ENCODE measurements at places on chromosomes 12 and 14. TPM values are rescaled to one million over a fixed set of nuclear protein-coding genes. Genes with fewer than 3 reads are reported as not detected.
A peak's percentile ranks its signal among the peaks of the same experiment; 100 is the strongest.

The ANKS1B gene
- total RNA-seq = 10.1 TPM

The MGAT2 gene
- total RNA-seq = 21.4 TPM

The PLD4 gene
- 0.05 TPM for total RNA-seq

The MANSC1 gene
- total RNA-seq = 30.7 TPM

The AHNAK2 gene
- 1.1 TPM for total RNA-seq

The HAL gene
- 0.46 TPM for total RNA-seq

- no peaks in the 10 kb centered on the region for H3K36me3 ChIP-seq
- H3K27me3 ChIP-seq = peaks cover 29% of the 10 kb centered on the region
- H3K27ac ChIP-seq = no peak overlapping the region
- H3K4me3 ChIP-seq = no peak overlapping the region
Measured at GRCh38 chr14:101359221-101360053, 201.9 kb upstream of the DIO3 start.

- peak overlapping the region; percentile 83 for H3K27ac ChIP-seq
- peaks cover 22% of the 10 kb centered on the region for H3K4me1 ChIP-seq
- DNase-seq = no peak
- H3K4me3 ChIP-seq = peak overlapping the region; percentile 26
Measured at GRCh38 chr12:124543590-124544310, 23.7 kb downstream of the NCOR2 start.

DNA sequence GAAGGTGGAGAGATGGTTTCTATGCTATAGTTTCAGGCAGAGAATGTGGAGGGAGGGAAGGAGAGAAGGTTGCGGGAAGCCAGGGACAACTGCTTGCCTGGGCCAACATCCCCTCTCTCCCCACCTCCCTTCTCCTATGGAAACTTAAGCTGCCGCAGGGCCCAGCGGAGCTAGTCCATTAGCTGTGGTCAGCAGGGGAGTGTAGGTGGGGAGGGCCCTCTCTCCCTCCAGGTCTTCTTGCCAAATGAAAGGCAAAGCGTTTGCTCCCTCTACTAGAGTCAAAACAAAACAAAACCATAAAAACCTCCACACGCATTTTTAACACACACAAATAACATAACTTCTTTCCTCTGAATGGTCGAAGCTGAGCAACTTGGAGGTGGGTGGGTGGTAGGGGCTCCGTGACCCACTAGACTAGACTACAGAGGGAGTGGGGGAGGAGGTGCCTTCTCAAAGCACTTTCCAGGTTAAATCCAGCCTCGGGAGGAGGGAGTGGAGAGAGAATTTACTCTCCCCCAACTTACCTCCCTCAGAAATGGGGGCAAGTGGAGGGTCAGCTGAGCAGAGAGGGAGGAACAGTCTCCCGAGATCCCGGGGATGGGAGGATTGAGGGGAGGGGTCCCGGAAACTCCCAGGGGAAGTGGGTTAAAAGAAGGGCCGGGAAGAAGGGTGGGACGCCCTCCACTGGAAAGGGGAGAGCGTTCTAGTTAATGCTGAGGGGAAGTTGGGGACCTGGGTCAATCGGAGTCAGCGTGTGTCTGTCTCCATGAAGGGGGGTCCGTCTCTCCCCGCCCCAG lies 4.6 kb upstream of the CACNB3 start:
- H3K4me1 ChIP-seq = peaks cover 32% of the 10 kb centered on the region
- H3K27me3 ChIP-seq = peaks cover 25% of the 10 kb centered on the region
- no peaks in the 10 kb centered on the region for H3K36me3 ChIP-seq
- peak overlapping the region; percentile 92 for H3K4me3 ChIP-seq
- no peak for DNase-seq

DNA sequence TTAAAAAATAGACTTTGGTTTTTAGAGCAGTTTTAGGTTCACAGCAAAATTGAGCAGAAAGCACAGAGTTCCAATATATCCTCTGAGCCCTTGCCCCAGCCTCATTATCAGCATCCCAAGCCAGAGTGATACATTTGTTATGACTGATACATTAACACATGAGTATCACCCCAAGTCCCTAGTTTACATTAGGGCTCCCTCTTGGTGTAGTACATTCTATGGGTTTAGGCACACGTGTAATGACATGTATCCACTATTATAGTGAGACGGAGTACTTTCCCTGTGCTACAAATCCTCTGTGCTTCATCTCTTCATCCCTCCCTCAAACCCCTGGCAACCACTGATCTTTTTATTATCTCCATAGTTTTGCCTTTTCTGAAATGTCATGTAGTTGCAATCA lies 22.5 kb upstream of the GSG1 start:
- DNase-seq = no peak
- H3K4me3 ChIP-seq = no peak overlapping the region
- peaks cover 18% of the 10 kb centered on the region for H3K4me1 ChIP-seq
- H3K27me3 ChIP-seq = peaks cover 34% of the 10 kb centered on the region

- no peak overlapping the region for H3K27ac ChIP-seq
- no peak overlapping the region for H3K4me3 ChIP-seq
- H3K4me1 ChIP-seq = peaks cover 8% of the 10 kb centered on the region
- peaks cover 5% of the 10 kb centered on the region for H3K36me3 ChIP-seq
Measured at GRCh38 chr12:82972624-82973023, 285.9 kb downstream of the TMTC2 start.

DNA sequence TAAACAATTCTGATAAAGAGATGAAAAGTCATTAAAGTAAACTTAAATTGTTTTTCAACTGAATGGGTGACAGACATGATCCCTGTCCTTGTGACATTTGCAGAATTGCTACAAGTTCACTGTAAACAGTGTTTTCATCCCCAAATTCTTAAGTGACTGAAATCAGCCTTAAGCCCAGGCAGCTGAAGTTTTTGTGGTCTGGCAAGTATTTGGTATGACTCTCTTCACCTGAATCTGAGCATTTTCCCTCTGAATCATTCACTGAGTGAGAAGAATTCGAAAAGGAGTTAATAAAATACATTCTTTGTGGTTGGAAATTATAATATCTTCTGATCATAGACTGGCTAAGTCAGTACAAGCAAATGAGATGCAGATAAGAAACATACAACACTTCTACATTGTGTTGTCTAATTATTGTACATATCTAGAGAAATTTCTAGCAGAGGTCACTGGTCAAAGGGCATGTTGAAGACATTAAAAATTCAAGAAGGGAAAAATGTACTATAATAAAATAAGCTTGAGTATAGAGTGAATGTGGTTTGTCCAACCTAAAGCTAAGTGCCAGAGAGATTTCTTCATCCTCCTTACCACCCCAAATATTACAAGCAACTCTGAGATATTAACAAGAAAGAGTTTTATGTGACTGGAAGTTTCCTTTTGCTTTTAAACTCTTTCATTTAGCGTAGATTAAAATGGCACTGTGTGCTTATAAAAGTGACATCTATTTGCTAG lies 177.8 kb upstream of the DIO2 start:
- no peaks in the 10 kb centered on the region for H3K36me3 ChIP-seq
- no peak for DNase-seq
- H3K27me3 ChIP-seq = peaks cover 6% of the 10 kb centered on the region
- no peak overlapping the region for H3K4me3 ChIP-seq
- H3K4me1 ChIP-seq = peaks cover 1% of the 10 kb centered on the region

- DNase-seq = no peak
- no peaks in the 10 kb centered on the region for H3K4me1 ChIP-seq
- H3K4me3 ChIP-seq = no peak overlapping the region
- H3K36me3 ChIP-seq = no peaks in the 10 kb centered on the region
Measured at GRCh38 chr12:56808954-56809353, 45.8 kb downstream of the HSD17B6 start.

DNA sequence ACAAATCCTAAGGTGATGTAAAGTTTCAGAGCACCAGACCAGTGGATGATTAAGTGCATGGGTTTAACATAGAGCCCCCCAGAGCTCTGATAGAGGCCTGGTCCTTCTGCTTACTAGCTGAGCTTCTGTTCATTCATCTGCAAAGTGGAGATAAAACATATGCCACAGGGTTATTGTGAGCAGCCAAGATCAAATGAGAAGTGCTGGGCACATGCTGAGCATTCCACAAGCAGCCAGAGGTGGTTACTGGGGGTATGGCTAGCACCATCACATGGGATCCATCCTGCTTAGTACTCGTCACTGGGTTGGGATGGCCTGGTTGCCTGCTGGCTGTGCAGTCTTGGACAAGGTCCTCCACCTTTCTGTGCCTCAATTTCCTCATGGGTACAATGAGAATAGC lies 18.0 kb upstream of the SMUG1 start:
- no peaks in the 10 kb centered on the region for H3K36me3 ChIP-seq
- DNase-seq = no peak
- H3K27me3 ChIP-seq = peaks cover 85% of the 10 kb centered on the region
- no peak overlapping the region for H3K27ac ChIP-seq

- H3K36me3 ChIP-seq = peaks cover 2% of the 10 kb centered on the region
- no peak for DNase-seq
- no peaks in the 10 kb centered on the region for H3K27me3 ChIP-seq
- H3K4me1 ChIP-seq = peaks cover 13% of the 10 kb centered on the region
- no peak overlapping the region for H3K4me3 ChIP-seq
Measured at GRCh38 chr12:30617346-30618016, 78.2 kb downstream of the IPO8 start.

DNA sequence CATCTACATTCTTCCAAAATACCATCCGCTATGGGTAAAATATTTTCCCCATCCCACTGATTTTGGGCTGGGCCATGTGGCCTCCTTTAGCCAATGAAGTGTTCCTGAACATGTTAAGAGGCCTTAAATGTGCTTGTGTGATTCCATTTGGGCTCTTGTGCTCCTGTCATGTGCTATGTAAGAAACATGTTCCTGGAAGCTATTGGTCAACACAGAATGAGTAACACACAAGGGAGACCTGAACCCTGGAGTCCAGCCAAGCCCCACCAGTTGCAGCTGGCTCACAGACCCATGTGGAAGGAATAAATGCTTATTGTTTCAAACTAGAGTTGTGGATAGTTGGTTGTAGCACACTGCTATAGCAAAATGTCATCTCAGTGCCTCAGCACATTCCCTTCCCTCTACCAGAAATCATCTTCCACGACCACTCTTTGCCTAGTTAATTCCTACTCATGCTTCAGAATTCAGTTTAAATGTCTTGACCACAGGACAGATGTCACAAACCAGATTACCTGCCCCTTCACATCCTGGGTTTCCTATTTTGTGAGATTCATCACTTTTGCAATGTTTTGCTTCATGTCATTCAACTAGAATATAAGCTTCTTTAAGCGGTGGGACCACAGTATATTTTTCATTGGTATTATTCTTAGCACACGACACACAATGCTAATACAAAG lies 217.3 kb upstream of the EEA1 start:
- no peaks in the 10 kb centered on the region for H3K36me3 ChIP-seq
- no peaks in the 10 kb centered on the region for H3K27me3 ChIP-seq
- no peak overlapping the region for H3K4me3 ChIP-seq
- H3K4me1 ChIP-seq = peaks cover 47% of the 10 kb centered on the region

Measured in progenitor cell of endocrine pancreas (in vitro differentiated cells).